ENCODE measurements at places on chromosomes 6 and 20.
A peak's percentile ranks its signal among the peaks of the same experiment; 100 is the strongest.

DNA sequence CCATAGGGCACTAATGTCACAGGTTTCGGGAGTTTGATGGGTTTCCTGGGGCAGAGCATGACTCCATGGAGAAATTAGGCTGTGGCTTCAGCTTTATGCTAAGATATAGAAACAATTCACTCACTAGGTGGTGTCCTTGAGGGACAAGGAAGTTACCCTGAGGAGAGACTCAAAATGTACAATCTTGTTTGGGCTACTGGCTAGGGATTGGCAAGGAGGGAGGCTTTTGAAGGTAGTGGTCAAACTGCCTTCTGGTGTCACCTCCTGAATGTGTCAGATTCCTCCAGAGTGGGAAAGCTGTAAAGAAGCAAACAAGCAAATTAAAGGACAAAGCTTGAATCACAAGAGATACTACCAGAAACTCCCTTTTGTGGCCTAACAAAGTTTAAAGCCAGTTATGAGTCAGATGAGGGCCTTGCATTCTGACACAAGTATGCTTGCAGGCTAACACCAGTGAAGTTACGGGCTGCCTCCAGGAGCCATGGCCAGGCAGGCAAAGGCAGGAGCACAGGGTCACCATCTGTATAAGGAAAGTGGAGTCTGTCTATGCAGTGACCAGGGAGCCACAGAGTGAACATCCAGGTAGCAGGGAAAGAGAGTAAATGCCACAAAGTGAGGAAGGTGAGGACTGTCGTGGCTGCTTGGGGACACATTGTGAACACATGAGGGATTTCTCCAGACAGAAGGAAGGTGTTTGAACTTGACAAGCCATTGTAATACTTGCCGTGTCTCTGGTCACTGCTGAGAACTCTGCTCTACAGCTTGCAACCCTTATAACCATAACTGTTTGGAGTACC lies 107.7 kb upstream of the DTNBP1 start:
- DNase-seq, result no peak

DNA sequence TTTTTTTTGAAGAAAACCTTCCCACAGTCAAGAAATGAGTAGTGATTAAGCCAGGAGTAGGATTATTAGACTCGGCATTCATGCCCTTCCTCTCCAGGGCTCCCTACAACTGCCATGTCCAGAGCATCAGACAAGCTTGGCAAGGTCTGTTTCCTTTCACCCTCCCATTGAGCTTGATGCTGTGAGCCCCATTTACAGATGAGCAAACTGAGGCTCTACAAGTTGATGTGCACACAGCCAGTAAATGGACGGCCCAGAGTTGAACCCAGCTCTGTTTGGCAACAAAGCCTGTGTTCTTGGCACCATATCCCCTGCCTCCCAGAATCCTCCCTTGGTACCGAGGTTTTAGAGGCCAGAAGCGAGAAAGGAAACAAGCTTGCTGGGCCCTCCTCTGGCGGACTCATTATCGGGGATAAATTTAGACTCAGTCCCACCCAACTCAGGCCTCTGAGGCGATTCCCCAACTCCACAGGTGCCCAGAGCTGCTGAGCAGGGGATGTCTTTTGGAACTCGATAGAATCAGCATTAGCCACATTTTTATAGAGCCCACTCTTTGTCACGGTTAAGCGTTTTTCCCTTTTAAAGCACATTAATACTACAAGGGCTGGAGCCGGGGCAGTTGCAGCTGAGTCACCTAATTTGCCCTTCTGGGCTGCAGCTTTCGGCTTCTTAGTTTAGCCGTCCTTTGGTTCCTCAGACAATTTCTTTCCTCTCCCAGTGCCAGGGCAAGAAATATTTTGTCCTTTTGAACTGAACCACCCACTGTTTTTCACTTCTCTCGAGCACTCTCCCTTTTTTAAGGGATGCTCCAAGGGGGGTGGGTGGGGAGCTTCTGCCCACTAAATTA lies 23.0 kb upstream of the NFATC2 start:
- no peak for DNase-seq

- no peak for DNase-seq
Measured at GRCh38 chr6:46014046-46014445, 1.6 kb downstream of the CLIC5 start.

- DNase-seq, result no peak
Measured at GRCh38 chr6:40597301-40597700, 10.1 kb upstream of the LRFN2 start.

GRCh38 chr6:83065511-83066192 lies at the start of gene UBE3D:
TSS of gene UBE3D (minus strand) at chr6:83065841. CDS start at chr6:83065718, 123 bp downstream.
- peak; percentile 95 for DNase-seq

- DNase-seq, result no peak
Measured at GRCh38 chr20:444117-444516, 18.2 kb downstream of the TBC1D20 start.

DNA sequence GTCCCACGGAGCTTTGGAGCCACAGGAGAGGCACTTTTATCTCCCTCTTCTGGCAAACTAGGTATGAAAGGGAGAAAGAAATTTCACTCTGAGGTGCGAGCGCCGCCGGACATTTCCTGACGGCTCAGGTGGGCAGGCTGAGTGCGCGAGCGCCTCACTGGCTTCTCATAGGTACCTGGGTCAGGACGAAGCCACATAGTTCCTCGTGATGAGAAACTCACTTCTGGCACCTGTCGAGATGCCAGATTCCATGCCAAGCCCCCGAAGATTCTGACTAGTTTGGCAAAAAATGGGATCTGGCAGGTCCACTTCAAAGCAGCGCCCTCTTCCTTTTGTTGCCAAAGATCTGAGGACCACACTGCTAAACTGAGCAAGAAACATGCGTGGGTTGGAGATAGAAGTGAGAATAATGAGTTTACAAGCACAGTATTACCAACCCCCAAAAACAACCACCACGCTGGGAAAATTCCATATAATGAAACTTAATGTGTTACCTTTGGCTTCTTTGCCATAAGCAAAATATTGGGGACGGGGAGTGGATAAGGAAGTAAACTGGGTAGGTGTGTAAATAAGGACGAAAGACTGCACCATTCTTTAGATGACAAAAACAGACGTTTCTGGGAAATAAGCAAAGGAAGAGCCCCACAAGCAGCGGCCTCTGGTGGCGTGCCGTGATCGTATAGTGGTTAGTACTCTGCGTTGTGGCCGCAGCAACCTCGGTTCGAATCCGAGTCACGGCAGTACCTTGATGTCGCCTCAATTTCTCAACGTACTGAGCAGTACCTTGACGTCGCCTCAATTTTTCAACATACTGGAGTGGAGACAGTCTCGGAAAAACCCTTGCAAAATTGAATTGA lies 89.8 kb upstream of the PRSS16 start:
- DNase-seq, result peak; percentile 75

GRCh38 chr6:87897663-87898062 lies 150.0 kb upstream of the SPACA1 start:
- DNase-seq, result no peak

DNA sequence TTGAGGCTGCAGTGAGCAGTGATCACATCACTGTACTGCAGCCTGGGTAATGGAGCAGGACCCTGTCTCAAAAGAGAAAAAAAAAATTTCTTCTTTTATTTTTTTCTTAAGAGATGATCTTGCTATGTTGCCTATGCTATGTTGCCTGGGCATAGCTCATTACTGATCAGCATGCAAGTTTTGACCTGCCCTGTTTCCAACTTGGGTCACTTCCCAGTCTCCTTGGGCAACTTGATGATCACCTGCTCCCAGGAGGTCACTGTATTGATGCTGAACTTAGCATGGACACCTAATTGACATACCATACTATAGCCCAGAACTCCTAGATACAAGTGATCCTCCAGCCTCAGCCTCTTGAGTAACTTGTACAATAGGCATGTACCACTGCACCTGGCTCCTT lies 30.7 kb upstream of the NANP start:
- DNase-seq, result no peak

- no peak for DNase-seq
Measured at GRCh38 chr6:44085219-44085618, 42.0 kb downstream of the MRPL14 start.

- DNase-seq, result no peak
Measured at GRCh38 chr20:21971436-21971835, 266.0 kb downstream of the PAX1 start.

DNA sequence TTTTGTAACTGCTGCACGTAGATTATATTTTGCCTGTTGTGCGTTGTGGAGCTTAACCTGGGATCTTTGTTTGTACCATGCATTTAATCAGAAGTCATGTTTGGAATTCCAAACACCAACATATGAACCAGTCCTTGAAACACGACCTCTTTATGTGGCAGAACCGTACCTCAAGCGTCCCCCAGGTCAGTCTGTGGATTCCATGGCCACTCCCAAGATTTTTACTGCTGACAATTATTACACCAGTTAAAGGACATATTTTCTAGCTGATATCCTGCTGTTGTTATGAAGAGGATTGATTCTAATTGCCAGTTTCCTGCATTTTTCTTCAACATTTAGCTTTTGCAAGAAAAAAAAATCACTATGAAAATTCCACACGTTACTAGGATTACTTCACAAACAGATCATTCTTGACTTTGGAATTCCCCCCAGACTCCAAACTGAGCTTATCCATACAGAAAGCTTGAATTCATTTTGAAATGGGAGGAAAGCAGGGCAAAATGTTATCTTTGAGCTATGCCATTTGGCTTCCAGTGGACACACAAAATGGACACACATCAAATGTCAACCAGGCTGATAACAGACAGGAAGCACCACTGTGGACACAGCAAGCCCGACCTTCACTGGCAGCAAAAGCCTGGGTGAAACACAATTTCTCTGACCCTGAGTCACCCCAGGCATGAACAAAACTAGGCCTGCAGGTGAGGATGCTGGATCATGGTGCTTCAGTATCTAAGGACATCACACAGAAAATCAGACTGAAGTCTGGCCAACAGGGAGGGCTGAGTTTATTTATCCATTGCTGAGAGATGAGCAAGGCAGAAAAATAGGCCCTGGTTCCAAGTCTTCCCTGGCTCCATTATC lies 542.9 kb upstream of the JAG1 start:
- no peak for DNase-seq

DNA sequence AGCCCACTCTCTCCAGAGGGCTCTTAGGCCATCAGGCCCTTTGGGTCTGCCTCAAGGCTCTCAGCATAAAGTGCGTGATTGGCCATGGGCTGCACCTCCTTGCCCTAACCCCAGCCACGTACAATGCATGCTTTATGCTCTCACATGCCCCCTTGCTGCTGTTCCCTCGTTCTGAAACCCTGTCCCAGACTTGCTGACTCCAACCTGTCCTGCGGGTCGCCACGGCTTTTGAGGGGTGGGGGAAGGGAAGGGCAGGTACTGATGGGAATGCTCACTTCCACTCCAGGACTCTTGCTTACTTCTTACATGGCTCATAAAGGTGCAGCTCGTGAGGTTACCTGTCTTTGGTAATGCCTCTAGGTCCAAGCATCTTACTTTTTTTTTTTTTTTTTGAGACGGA lies 6.0 kb downstream of the ARMC12 start:
- DNase-seq, result no peak

- DNase-seq, result no peak
Measured at GRCh38 chr6:83708970-83709747, at the start of gene SNAP91. TSS of gene SNAP91 (minus strand) at chr6:83709101. CDS start at chr6:83707927, 1,174 bp downstream.

DNA sequence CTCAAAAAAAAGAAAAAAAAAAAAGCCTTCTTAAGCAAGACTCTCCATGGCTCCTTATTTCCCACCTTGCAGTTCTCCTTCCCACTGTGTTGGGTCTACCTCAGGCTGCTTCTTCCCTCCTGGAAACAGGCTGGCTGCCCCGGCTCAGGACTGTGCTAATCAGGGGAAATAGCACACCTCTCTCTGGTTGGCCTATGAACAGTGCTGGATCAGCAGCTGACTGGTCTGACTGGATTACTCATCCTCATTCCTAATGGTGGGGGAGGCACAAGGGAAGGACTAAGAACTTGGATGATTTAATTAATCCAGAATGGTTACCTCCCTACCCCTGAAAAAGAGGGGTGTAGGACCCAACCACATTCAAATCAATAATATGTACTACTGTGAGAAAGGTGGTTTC lies 3.9 kb upstream of the SRSF3 start:
- no peak for DNase-seq

DNA sequence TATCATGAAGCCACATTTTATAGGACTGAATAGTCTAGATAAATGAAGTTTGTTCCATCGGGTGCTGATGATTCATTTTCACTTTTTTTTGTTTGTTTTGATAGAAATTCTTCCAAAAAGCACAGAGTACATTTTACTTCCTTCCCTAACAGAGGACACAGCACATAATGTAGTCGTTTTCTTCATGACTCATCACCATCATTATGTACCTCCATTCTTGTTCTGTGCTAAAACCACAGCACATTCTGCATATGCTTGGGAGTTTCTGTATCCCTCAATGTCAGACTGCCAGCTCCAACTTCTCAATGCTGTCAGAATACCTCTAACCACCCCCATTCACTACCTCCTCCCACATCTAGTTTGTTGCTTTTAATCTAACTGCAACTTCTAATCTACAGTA lies 1004.9 kb upstream of the ADGRB3 start:
- no peak for DNase-seq

- DNase-seq, result no peak
Measured at GRCh38 chr6:118134736-118135135, 227.7 kb downstream of the SLC35F1 start.

DNA sequence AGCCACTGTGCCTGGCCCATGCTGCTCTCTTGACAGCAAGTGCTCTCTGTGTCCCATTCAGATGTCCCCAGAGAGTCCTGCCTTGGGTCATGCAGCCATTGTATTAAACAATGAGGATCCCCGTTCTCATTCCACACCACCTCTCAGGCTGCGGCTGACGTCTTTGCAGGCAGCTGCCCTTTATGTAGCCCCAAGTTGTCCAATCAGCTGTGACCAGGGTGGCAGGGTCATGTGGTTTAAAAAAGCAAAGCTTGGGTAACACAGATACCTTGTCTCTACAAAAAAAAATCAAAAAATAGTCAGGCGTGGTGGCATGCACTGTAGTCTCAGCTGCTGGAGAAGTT lies 13.2 kb downstream of the GCNT2 start:
- no peak for DNase-seq

GRCh38 chr20:39206899-39207564 lies 244.9 kb downstream of the DHX35 start:
- no peak for DNase-seq

DNA sequence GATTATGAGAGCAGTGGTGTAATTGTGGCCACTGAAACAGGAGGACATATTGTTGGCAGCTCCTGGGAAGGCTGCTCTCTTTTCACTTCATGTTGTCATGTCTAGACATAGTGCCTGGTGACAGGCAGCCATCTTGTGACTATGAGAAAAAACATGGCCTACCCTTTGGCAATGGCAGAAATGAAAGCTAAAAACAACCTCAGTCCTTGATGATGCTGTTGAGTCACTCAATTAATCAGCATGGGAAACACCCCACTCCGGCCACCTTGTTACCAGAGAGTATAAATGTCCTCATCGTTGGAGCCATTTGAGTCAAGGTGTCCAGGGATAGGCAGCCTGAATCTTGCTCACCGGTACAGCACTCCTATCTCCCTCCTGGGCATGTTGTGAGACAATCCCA lies 31.2 kb upstream of the HMGA1 start:
- DNase-seq, result no peak

All from Right ventricle myocardium superior (tissue), 1 donor.